Thymus (tissue), 14 donors: ENCODE measurements at places on chromosomes 1 and 21. TPM values are rescaled to one million over a fixed set of nuclear protein-coding genes. Genes with fewer than 3 reads are reported as not detected.

DNA sequence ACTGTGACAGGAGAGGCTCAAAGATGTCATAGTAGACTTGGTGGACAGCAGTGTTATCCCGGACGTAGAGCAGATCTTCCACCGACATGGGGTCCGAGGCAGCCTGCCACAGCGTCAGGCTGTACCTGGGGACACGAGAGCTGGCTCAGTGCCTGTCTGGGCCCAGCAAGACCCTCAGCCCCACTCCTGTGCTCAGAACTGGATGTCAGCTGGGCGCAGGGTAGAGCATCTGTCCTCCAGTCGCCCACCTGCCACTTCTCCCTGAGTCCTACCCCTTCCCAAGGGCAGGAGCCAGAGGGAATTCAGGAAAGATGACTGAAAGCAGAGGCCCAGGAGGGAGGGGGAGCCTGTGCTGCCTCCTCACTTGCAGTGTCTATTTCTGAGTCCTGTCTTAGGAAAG lies 11.7 kb downstream of the FAM151A start:
- DNase-seq: no peak

PTPRU gene
- 5.5 TPM for total RNA-seq

GRCh38 chr1:67978890-67979516 lies 71.4 kb downstream of the DIRAS3 start:
- DNase-seq: no peak

- DNase-seq: no peak
These were observed 180.0 kb downstream of the ETS2 start for GRCh38 chr21:38985568-38986378.

EPHA8 gene
- total RNA-seq: not detected

GUCA2B gene
- 0.28 TPM for total RNA-seq

CYP2J2 gene
- 1.1 TPM for total RNA-seq

GRCh38 chr1:154756793-154757548 lies 113.1 kb downstream of the KCNN3 start:
- no peak for DNase-seq

F11R gene
- 28.3 TPM for total RNA-seq

GRCh38 chr1:1435911-1436629 lies 580 bp downstream of the VWA1 start:
- no peak for DNase-seq

- peak; percentile 84 for DNase-seq
These were observed 14.5 kb upstream of the CPT2 start for GRCh38 chr1:53182111-53182593.

TFAP2E gene
- 0.52 TPM for total RNA-seq

ASTN1 gene
- total RNA-seq: 0.24 TPM

NPHS2 gene
- total RNA-seq: 0.05 TPM

ADORA3 gene
- total RNA-seq: 5.8 TPM

GRCh38 chr21:18424276-18424675 lies 20.7 kb upstream of the TMPRSS15 start:
- DNase-seq: no peak

- peak; percentile 78 for DNase-seq
These were observed 832 bp downstream of the CCSAP start for GRCh38 chr1:229341774-229342655.

GRCh38 chr1:73898540-73898939 lies 299.4 kb downstream of the LRRIQ3 start:
- DNase-seq: no peak

- DNase-seq: no peak
These were observed 205.1 kb downstream of the TRABD2B start for GRCh38 chr1:47791879-47792608.

- no peak for DNase-seq
These were observed 2.8 kb upstream of the LSM10 start for GRCh38 chr1:36400514-36400824.

VPS72 gene
- total RNA-seq: 47.2 TPM

DNA sequence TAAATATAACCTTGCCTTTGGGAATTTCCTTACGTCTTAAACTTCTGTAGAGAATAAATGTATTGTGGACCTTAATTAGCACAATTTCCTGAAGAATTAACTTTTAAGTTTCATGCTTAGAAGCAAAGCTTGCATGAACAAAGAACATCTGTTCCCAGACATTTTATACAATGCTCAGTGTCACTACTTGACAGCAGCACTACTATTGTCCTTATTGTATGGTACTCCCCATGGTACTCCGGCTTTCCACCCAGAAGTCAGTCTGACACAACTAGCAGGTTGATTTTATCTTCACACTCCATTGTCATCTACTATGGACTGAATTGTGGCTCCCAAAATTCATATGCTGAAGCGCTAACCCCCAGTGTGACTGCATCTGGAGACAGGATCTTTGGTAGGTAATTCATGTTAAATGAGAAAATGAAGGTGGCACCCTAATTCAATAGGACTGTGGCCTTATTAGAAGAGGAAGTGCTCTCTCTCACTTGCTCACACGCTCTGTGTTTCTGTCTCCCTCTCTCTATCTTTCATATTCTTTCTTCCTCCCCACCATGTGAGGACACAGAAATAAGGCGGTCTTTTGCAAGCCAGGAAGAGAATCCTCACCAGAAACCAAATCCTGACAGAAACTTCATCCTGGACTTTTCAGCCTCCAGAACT lies 10.7 kb upstream of the OR2B11 start:
- DNase-seq: no peak

MAST2 gene
- 3.4 TPM for total RNA-seq

GRCh38 chr21:39641827-39642450 lies 29.2 kb downstream of the B3GALT5 start:
- no peak for DNase-seq

DNA sequence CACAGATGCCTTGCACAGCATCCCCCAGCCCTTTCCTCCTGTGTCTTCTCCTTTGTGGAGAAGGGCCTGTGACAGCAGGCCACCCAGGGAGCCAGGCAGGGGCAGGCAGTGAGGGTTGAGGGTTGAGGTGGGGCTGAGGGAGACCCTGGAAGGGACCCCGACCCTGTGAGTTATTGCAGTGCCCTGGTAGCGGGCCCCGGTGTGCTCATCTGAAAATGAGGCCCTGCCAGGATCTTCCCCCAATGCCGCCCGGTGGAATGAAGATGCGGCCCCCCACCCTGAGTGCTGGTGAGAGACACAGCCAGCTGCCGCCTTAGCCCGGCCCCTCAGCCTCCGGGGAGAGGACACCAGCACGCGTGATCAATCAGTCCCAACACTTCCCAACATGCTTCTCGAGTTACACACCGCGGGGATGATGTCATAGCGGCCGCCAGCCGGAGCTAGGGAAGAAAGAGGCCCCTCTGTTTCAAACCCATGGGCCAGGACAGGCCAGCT lies 36.2 kb upstream of the ACTRT2 start:
- no peak for DNase-seq

C1orf87 gene
- 0.09 TPM for total RNA-seq

DNA sequence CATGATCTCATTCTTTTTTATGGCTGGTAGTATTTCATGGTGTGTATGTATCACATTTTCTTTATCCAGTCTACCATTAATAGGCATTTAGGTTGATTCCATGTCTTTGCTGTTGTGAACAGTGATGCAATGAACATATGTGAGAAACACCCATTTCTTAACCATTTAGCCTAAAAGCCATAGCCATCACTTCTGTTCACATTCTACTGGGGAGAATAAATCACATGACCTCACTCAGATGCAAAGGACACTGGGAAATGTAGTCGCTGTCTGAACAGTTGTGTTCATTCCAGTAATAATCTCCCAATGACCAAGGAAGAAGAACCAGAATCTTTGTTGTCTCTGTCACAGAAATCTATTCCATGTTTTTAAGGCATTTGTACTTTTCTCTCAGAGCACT lies 15.1 kb upstream of the PLA2G2E start:
- no peak for DNase-seq

RAB25 gene
- 17.6 TPM for total RNA-seq

CFHR3 gene
- not detected for total RNA-seq

DNA sequence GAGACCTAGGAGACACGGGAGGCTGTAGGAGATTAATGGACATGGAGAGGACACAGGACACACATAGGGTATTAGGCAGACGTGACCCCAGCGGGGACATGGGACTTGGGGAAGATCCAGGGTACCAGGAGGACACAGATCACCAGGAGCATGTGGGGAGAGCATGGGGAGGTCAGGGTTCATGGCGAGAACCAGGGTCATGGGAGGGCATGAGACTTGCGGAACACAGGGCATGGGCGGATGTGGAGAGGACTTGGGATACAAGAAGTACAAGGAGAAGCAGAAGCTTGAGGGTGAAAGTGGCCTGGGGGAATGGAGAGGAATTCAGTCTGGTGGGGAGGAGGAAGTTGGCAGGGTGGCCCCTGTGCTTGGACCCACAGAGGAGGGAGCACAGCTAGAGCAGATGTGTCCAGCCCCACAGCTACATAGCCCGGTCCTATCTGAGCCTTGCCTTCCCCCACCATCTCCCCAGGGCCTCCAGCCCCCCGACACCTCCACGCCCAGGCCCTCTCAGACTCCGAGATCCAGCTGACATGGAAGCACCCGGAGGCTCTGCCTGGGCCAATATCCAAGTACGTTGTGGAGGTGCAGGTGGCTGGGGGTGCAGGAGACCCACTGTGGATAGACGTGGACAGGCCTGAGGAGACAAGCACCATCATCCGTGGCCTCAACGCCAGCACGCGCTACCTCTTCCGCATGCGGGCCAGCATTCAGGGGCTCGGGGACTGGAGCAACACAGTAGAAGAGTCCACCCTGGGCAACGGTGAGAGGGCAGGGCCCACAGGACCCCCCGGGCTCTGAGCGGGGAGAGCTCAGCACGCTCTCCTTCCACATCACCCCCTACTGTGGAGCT lies 12.1 kb downstream of the TIE1 start:
- no peak for DNase-seq

GRCh38 chr1:206075786-206076755 lies 23.1 kb downstream of the RHEX start:
- DNase-seq: no peak

DNA sequence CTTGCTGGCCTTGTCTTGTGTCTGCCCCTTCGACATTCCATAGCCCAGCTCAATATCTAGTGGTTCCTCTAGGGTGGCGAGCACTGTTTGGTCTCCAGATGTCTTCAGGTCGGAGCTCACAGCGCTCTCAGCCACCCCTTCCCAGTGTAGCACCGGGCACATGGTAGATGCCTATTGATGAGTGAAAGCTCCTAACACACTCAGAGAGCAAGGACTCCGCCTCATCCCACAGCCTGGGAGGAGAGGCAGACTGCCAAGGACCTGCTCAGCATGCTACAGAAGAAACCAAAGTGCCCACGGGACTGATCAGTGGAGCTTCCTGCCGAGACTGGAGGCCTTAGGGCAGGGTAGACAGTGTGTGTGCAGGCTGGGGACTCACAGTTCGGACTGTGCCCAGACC lies 10.9 kb downstream of the PCSK9 start:
- no peak for DNase-seq

LAD1 gene
- total RNA-seq: 9.1 TPM

DNA sequence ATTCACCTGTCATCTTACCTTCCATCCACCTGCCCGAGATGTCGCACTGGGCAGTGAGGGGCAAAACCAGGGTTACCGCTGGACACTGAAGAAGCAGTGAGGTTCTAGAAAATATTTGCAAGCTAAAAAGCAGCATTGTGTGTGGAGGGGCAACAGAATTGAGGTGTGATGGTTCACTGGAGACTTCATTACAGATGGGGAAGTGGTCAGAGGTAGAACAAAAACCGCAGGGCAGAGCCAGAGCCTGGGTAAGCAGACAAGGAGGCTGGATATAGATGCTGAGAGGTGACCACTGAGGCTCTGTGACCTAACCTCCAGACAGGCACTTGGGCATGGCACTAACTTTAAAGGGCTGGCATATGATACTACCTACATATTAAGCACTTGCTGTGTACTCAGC lies 363.9 kb upstream of the PROX1 start:
- no peak for DNase-seq

DNA sequence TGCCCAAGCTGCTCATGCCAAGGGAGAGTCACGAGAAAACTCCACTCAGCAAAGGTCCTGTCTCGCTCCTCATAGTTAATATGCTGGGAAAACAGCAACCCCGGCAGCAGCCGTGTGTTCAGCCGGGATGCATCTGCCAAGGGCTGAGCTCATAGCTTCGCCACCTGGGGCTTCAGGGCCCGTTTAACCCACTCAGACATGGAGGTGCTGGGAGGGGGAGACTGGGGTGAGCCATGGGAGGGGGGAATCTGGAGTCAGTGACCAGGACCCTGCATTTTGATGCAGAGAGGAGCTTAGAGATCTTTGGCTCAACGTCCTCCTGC lies 283.4 kb downstream of the PTPRU start:
- DNase-seq: no peak

GRCh38 chr1:234647758-234648157 lies 37.8 kb upstream of the IRF2BP2 start:
- DNase-seq: no peak

PLA2G5 gene
- 0.09 TPM for total RNA-seq

HAO2 gene
- 5.8 TPM for total RNA-seq
